Stimulated activated CD8-positive, alpha-beta memory T cell treated with anti-CD3 and anti-CD28 coated beads, Interleukin-7, amount 100 ng/mL, for 48 hours (primary cell): ENCODE measurements at places on chromosomes 2 and 18.

DNA sequence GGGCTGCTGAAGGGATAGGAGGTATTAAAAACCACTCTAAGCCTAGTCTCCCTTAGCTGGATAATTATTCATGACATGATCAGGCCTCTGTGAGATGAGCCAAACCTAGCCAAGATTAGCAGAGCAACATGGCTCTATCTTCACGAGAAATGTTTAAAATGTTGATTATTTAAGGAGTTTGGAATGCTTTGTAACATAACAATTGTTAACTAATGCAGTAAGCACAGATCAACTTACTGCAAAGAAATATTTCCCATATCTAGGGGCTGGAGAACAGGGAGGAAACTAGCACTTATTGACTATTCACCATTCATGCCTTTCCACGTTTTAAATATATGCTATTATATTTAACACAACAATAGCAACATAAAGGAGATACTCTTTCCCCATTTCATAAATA lies 833.7 kb upstream of the CHAC2 start:
- no peak for DNase-seq

DNA sequence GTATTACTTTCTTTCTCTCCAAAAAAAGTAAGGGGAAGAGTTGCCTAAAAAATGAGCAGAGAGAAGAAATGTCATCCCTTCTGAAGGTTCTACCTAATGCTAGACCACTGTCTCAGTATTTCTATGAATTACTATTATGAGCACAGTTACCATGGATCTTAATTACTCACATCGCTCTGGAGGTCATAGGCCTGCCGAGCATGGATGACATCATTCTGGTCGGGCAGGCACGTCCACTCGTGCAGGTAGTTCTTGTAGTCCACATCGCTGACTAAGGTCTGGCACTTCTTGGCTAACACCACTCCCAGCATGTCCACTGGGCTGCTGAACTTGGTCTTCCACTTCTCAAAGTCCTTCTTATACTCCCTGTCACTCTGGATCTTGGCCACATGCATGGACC lies 106.9 kb downstream of the NEB start:
- no peak for DNase-seq

GRCh38 chr18:44916429-44917207 lies 235.9 kb downstream of the SETBP1 start:
- DNase-seq, result no peak

DNA sequence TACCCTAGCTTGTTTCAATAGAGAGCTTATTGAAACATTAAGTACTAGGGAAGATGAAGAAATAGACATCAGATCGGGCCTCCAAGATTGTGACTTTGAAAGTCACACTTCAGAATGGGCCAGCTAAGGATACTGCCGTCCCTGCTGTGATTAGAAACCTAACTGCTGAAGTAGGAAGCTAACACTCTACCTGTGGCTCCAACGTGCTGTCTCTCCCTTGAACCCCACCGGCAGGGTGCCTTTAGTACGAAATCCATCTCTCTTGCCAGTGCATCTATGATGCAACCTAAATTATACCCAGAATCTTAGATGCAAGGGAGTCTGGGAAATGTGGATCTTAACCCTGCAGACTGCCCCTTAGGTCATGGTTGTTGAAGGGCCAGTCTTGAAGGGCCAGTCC lies 78.6 kb downstream of the OXER1 start:
- no peak for DNase-seq

GRCh38 chr2:155178921-155179320 lies 480.4 kb downstream of the KCNJ3 start:
- no peak for DNase-seq

- no peak for DNase-seq
Measured at GRCh38 chr2:128280158-128280871, 38.4 kb downstream of the HS6ST1 start.
